AG08395 (cell line): ENCODE measurements at places on chromosomes 4 and X.

GRCh38 chr4:128830906-128831503 lies 21.5 kb downstream of the JADE1 start:
- DNase-seq, result no peak

DNA sequence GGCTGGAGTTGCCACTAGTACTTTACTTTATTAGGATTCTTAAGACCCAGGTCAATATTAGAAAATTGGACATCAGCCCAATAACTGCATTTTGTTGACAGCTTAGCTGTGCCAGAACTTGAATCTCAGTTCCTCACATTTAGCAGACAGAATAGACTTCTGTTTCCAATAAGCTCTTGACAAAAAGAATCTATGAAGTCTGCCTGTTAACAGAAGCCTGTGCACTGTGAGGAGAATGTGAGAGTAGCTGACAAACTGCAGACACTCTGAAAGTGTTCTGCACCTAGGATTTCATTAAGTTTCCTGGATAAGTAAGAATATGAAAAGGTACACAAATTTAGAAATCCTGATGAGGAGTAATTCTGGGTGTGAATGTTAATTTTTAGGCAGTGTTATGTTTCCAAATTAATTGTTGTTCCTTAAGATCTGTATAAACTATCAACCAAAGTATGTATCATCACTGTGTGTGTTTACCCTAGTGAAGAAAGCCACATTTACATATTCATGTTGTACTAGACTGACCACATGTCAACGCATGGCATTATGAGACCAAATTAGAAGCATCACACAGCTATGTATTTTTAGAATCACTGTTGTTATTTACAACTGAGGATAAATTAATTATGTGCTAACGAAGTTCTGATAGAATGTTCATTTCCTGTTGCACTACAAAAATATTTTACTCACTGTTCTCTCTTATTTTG lies 756.4 kb upstream of the IGFBP7 start:
- DNase-seq, result no peak

DNA sequence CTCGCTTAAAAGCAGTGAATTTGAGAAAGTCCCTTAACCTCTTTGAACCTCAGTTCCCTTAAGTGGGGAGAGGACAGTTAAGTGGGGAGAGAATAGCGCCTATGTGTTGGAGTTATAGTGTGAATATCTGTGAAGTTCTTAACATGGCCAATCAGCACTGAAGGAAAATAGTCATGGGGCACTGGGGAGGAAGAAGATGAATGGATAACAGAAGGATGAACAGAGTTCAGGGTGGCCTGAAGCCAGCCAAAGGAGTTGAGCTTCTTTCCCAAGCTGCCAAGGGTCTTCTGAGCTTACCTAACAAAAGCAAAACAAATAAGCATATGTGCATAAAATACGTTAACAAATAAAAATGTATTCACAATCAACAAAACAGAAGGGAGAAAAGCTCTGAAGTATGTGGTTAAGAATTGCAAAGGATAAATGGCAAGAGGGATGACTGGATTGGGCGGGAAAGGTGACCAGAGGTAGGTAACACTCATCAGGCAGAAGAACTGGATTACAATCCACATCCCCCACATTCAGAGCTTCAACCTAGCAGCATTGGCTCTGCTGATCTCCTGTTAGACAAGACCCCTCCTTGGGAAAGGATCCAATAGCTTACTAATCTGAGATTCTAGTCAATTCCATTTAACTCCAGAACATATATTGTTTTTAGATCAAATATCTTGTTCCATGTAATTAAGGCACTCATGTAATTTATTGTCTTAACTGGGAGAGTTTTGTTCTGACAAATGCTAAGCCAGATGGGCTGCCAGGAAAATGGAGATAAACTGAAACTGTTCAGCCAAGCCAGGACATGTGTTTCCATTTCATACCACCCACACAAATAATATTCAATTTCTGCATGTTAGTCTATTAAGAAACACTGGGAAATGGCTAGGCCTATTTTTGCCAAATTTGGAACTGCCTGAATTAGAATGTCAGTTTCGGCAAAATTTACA lies 221.2 kb downstream of the LDB2 start:
- DNase-seq, result no peak

- no peak for DNase-seq
These were observed 37.6 kb downstream of the YIPF6 start for GRCh38 chrX:68536429-68536828.

GRCh38 chrX:154379569-154379951 lies 465 bp downstream of the EMD start:
- no peak for DNase-seq

GRCh38 chr4:155161357-155161756 lies 47.1 kb upstream of the NPY2R start:
- no peak for DNase-seq

DNA sequence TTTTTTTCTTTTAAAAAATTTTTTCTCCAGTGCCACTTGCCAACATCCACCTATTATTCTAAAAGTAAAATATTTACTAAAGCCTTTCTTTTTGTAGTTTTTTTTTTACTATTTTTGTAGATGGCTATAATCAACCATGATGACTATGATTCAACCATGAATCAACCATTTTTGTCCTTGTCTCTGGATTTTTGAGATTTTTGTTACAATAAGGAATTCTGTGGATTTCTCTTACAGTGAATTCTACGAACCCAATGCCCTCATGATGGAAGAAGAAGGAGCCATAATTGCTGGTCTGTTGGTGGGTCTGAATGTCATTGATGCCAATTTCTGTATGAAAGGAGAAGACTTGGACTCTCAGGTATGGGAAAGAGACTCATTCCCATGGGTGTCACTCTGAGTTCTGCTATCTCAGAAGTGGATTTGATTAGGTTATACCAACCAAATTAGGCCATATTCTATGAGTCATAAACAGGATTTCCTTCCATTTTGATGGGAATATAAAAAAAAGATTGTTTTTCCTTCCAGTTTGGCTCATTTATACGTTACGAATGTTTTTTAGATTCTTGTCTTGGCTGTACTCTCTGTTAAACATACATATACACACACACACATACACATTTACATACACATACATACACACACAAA lies 46.7 kb downstream of the RUFY3 start:
- DNase-seq, result no peak

- no peak for DNase-seq
These were observed 322.1 kb downstream of the CBLL2 start for GRCh38 chrX:22594766-22595165.

- DNase-seq, result no peak
These were observed 69.2 kb downstream of the PRDM5 start for GRCh38 chr4:120853161-120853935.

GRCh38 chr4:174882317-174882992 lies 35.7 kb upstream of the ADAM29 start:
- no peak for DNase-seq

DNA sequence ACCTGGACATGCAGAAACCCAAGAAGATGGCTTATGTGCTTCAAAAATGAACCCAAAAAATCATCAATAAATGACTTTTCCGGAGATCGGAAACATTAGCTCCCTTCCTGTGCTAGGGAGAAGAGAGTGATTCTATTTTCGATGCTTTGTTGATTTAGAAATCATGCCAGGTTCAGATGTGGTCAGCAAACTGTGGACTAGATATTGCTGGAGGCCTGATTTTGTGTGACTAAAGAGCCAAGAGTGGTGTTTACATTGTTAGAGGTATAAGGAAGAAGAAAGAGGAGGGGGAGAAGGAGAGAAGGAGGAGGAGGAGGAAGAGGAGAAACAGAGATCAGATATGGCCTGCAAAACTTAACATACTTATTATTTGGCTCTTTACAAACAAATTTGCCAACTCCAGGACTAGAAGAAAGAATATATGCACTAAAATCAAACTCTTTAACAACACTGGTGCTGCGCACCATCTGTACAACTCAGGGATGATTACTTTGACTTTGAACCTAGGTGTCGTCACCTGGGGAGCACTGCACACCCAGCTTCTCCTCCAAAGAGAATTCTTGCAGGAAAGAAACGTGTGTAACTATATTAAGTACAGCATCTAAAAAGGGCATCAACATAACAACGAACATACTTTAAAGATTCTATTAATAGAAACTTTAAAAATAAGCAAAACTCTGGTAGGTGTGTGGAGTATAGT lies 664.9 kb upstream of the LCORL start:
- no peak for DNase-seq

DNA sequence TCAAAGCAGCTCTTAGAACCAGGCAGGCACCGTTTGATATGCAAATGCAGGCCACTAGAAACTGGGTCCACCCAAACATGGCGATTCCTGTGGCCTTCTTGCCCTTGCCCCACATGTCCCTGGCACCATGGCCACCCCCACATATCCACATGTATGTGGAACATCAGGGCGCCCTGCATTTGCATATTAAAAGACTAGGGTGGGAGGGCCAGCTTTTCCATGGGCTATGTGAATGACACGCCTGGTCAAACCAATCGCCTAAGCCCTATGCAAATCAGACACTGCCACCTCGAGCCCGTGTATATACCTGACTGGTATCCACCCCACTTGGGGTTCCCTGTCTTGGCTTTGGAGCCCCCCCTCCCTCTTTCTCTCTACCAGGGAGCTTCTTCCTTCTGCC lies 107.0 kb downstream of the ABLIM2 start:
- DNase-seq, result no peak

- no peak for DNase-seq
These were observed 63.8 kb downstream of the SEPSECS start for GRCh38 chr4:25096251-25096980.

DNA sequence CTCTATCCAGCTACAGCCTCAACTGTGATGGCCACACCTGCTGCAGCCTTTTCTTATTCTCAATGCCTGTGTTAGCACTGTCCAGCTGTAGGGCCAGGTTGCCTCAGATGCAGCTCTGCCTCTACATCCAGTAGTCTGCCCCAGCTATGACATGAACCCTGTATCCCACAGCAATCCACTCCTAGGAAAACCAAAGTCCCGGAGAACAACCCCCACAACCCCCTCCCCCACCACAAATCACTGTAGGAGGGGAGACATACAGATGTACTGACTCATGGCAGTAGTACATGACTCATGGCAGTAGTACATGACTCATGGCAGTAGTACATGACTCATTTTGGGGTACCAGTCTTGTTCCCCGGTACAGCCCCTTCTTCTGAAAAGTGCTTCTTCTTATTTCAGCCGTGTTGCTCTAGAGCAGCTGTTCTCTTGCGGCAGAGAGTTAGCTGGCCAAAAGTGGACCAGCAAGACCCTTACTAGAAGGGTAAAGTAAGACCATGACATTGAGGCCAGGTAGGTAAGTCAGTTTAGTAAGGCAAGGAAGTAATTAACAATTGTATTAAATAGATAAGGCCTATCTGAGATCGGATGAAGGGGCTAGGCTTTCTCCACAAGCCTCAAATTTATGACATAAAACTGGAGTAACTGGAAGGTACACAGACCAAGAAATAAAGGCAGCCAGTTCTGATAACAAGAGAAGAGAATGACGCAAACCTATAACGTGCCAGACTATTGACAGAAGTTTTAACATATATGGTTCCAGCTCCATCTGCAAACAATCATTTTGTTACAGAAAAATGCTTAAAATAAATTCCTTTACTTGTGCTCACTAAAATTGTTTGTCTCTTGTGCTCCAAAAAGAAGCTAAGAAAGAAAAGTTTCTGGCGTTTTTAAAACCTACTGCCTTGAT lies 221.4 kb downstream of the TACR3 start:
- DNase-seq, result peak; percentile 13

GRCh38 chrX:17441965-17442364 lies 67.0 kb downstream of the NHS start:
- peak; percentile 58 for DNase-seq

DNA sequence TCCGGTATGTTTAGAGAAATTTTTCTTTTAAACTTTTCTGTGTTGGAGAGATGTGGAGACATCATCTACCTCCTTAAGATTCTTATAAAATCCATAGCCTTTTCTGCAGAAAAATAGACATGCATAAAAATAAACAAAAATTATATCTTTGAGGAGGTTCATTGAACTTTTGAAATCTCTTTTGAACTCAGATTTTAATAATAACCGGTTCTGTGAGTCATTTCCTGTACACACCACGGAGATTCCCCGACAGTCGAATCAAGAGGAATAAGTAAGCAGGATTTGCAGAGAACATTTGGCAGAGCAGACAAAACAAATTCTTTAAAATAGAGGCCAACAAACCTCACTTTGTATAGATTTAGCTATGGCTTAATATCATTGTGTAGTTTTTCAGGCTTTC lies 918.7 kb upstream of the POU3F4 start:
- no peak for DNase-seq

DNA sequence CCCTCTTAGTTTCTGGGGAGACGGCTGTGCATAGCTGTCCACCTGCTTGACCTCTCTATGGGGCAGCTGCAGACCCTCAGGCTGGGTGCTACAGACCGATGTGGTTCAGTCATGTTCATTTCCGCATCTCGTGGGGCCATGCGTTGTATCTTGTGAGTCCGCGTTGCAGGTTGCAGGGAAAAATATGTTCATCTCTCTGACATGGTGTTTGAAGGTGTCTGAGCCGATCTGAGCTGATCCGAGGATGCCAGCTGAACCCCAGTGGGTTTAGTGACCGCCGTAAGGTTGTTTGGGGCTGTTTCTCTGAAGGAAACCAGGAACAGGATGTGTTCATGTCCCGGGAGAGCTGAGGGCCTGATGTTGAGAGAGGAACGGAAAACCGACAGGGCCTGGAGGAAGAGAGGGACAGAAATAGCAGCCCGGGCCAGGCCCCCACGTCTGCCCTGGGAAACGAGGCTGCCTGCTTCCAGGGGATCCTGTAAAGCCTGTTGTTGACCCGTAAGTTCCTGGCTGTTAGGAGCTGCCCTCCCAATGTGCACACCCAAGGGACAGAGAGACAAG lies 9.8 kb upstream of the P2RY8 start:
- DNase-seq, result no peak

DNA sequence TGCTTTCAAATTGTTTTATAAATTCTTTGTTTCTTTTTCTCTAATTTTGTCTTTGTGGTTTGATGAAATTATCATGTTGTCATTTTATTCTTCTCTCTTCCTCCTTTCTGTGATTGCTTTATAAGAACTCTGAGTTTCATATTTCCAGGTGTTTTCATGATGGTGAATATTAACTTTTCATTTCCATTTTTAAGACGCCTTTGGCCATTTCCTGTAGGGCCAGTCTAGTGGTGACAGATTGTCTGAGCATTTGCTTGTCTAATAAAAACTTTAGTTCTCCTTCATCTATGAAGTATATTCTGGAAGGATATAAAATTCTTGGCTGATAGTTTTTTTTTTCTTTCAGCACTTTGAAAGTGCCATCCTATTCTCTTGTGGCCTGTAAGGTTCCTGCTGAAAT lies 128.1 kb downstream of the FAM13A start:
- no peak for DNase-seq

DNA sequence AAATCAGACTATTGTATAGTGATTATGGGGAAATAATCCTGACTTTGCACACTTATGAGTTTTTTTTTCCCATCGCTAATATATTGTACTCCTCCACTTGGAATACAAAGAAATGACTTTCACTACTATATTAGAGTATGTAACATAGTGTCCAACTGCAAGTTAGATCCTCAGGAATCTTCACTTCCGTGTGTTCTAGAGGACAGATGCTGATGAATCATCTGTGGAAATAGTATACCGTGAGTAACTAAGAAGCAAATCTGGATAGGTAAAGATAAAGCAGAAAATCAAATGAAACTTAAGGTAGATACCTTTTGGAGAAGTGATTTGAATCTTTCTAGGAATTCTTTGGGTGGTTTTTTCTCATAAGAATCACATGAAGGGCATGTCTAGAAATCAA lies 8.3 kb downstream of the IL21 start:
- DNase-seq, result no peak

- DNase-seq, result peak; percentile 20
These were observed 92.1 kb upstream of the RPA4 start for GRCh38 chrX:96791559-96791958.
